ENCODE measurements at places on chromosomes 6 and 20.

DNA sequence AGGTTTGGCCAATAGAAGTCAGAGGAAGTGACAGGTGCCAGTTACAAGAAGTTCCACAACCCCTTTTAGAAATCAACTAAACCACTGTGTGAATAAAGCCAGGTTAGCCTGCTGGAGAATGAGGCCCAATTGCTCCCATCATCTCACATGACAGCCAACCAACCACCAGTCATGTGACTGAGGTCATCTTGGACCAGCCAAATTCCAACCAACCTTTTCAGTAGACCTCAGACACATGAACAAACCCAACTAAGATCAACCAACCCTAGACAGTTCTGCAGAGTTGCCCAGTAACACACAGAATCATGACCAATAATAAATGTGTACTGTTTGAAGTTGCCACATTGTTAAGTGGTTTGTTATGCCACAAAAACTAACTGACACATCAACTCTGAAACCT lies 44.6 kb upstream of the GGTLC1 start:
- no peak for DNase-seq

GRCh38 chr6:153145591-153145990 lies 14.5 kb upstream of the RGS17 start:
- no peak for DNase-seq

DNA sequence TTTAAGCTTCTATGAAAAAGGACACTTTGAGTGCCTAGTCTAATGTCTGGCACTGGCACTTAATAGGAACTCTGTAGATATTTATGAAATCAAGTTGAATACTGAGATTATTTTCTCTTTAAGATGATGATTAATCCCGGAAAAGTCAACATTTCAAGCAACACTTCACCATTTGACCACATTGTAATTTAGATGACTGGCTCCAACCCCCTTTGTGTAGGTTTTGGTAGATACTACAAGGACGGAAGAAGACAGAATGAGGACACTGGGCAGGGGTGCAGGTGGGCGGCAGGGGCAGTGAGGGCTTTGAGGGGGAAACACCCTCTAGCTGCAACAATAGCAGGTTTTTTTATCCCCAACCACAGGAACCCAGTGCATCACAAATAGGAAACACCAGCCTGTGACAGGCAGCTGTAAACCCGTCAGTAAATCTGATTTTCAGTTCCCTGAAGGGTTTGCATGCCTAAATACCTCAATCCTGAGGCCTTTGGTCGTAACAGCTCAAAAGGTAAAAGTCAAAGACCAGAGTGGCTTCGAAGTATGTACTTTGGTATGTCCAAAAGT lies 4.6 kb downstream of the DTNBP1 start:
- DNase-seq, result no peak

GRCh38 chr6:68497927-68498326 lies 137.2 kb upstream of the ADGRB3 start:
- DNase-seq, result peak; percentile 82

DNA sequence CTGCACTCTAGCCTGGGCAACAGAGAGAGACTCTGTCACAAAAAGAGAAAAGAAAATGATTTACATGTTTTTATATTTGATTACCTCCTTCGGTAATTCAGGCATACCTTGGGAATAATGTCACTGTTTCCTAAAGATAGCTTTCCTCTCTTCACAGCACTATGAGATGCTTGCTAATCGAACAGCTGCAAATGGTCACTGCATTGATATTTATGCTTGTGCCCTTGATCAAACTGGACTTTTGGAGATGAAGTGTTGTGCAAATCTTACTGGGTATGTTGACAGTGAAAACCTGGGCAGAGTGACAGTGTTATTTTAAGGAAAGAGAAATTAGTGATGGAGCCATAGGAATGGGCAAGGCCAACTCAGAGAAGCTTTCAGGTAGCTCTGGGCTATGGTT lies 19.6 kb downstream of the SEC23B start:
- no peak for DNase-seq

- DNase-seq, result no peak
Measured at GRCh38 chr20:41567615-41568014, 50.6 kb downstream of the CHD6 start.

DNA sequence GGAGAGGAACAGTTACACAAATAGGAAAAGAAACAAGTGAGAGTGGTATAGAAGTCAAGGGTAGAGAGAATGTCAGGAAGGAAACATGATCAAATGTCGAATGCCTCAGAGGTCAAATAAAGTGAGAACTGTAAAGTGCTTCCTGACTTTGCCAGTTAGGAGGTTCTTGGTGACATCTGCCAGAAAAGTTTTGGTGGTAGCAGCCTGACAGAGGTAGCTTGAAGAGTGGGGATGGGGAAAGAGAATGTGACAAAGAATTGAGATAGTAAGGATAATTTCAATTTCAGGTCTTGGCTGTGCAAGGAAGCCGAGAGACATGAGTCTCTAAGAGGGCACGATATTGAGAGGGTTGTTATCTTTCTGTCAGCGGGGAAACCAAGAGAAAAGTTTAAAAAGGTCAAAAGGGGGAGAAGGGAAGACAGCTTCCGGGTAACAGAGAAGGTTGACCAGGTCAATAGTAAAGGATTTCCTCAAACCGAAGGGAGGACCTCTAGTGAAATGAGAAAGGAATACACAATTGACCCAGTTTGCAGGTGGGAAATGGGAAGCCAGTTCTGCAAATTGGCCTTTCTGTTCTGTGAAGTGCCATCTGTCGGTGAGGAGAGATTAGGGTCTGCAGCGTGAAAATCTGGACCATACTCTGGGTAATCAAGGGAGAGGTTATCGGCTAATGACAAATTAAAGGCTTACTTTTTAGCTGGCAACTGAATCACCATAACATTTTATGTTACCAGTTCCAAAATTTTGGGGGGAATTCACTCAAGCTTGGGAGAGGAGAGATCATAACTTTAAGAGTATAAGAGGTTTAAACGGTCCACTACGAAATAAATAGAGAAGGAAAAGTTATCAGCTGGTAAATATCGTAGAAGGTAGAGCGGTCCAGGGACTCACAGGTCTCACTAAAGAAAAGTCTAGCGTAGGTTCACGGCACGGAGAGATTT lies 973 bp upstream of the BRD2 start:
- peak; percentile 61 for DNase-seq

- no peak for DNase-seq
Measured at GRCh38 chr6:161442420-161442819, 168.6 kb upstream of the AGPAT4 start.

DNA sequence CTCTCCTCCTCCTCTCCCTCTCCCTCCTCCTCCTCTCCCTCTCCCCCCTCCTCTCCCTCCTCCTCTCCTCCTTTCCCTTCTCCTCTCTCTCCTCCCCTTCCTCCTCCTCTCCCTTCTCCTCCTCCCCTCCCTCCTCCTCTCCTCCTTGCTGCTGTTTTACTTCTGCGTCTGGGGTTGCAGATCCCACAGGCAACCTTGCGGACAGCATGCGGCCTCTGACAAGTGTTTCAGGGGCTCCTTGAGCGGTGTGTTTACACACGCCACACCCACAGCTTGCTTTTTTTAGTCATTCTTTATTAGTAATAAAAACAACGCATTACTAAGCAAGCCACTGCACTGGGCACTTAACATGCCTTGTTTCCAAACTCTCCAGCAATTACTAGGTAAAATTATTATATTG lies 81.9 kb downstream of the TFAP2C start:
- peak; percentile 72 for DNase-seq

- DNase-seq, result no peak
Measured at GRCh38 chr20:5895626-5896025, 54.7 kb downstream of the TRMT6 start.

DNA sequence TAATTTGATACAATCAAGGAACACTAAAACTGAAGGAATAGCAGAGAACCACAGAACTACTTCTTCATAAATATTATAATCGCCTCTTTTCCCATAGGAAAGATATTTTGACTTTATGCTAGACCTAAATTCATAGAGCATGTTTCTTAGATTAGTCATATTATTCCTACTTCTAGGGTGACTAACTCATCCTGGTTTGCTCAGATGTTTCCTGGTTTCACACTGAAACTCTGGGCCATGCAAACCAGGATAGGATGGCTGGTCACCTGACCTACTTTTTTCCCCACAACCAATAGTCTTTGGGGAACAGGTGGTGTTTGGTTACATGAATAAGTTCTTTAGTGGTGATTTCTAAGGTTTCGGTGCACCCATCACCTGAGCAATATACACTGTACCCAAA lies 42.8 kb downstream of the MMS22L start:
- DNase-seq, result peak; percentile 87

- peak; percentile 62 for DNase-seq
Measured at GRCh38 chr6:44646355-44646754, 258.8 kb downstream of the CDC5L start.

- DNase-seq, result no peak
Measured at GRCh38 chr6:45591890-45592289, 214.2 kb upstream of the SUPT3H start.

- peak; percentile 94 for DNase-seq
Measured at GRCh38 chr6:39517756-39518155, 195.3 kb upstream of the KCNK16 start.

DNA sequence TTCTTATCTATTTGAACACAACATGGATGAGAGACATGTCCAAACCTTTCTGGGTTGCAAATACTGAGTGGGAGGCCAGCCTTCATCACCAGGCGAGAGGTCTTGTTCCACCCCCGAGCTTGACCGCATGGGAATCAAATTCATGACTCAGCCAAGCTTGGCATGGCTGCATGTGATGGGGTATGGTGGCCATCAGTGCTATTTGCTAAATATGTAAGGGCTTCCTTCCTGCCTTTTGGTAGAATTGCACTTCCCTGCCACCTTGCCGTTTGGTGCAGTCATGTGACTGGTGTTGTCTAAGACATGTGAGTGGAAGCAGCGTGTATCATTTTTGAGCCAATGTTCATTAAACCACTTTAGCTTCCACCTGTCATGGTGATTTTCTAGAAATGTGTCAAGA lies 508.9 kb upstream of the SULF2 start:
- peak; percentile 30 for DNase-seq

DNA sequence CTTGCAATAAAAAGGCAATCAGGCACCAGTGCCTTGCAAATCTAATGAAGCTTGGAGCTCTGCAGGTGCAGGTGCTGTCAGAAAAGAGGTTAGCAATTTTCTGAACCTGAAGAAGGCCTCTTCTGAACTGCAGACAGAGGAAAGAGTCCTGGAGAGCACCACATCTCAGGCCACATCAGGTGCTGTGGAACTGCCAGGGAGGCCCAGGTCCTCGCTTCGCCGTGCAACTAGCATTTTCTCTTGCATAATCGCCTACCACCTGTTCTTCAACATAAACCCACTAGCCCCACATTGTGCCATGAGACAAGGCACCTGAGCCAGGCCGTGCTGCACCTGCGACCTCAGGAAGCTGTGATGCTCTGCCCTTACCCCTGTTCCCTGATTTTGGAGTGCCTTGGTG lies 187.6 kb downstream of the DTNBP1 start:
- DNase-seq, result no peak

DNA sequence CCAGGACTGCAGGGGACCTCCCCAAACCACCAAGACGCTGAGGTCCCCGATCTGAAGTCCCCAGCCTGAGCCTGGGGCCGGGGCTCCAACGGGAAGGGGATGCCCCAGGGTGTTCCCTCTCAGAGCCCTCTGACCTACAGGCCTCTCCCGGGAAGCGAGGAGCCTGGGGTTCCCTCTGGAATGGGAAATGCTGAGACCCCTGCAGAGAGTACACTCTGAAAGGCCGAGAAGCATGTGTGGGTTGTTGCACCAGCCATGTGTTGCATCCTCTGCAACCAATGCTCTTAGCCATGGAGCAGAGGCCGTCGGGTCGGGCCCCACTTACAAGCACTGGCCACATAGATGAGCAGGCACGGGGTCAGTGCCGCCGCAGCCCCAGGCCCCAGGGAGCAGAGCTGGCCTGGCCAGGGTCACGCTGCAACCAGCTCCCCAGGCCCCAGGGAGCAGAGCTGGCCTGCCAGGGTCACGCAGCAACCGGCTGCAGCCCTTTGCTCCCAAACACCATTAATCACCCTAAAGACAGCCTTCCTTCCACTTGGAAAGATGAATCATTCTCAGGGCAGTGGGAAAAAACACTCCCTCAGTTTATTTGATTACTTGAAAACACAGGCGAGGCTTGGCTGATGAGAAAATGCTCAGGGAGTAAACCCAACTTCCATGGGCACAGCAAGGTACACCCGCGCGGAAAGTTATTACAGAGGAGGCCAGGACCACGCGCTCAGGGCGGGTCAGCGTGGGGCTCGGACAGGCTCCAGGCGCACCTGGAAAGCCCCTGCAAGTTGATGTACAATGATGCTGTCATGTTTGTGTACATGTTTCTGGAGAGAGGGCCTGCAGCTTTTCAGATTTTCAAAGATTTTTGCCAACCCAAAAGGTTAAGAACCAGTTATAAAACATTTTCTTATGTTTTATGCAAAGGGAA lies 78.0 kb upstream of the AFDN start:
- DNase-seq, result no peak

DNA sequence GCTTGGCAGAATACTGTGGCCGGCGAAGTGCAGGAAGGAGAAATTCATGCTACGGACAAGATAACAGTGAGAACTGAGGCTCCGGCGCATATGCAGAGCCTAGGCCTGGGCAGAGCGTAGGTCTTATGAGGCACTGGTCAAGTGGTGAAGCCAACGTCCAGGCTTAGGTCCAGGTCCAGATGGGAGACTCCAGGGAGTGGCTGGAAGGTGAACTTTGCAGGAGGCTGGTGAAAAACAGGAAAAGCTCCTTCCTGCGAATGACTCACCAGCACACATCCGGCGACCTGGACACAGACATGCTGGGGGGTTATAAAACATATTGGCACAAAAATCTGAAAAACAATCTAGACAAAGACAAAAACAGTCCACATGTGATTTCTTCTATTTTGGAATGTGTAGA lies 15.4 kb downstream of the C6orf141 start:
- DNase-seq, result no peak

DNA sequence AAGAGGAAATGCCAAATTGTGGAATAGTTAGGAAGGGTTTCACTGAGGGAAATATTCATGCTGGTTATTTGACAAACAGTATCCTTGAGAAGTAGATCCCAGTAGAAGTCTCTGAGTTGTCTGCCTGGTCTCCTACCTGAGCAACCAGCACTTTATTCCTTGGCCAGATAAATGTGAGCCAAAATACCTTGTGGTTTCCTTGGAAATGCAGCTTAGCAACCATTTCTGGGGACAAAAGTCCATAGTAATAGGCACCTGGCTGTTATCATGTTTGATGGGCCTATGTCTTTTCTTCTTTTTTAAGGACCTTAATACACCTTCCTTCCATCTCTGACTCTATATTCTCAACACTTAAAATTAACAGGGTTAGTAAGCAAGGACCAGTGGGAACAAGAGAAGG lies 217.1 kb upstream of the MARCKS start:
- DNase-seq, result no peak

GRCh38 chr6:134288538-134289203 lies 29.2 kb downstream of the SGK1 start:
- DNase-seq, result peak; percentile 96

DNA sequence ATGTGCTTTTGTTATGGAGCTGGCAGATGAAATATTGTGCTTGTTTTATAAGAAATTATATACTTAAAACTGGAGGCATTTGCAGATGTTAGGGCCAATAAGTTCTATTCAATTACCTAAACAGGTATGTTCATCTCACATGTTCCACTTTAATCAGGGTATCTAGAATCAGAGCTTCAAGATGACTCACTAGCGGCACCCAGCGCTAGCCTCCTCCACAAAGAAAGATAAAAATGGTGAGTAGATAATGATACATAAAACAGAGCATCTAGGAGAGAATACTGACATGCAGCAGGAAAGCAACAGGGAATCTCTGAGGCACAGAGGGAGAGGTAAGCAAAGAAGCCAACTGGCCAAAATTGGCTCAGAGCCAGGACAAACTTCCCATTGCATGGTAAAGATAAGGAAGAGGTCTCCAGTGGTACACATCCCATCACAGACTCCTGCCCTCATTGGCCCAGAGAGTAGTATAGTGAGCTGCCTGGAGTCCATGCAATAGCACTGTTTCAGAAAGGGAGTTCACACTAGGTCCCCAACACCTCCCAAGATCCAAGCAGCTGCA lies 200.7 kb upstream of the SPTLC3 start:
- no peak for DNase-seq

- DNase-seq, result no peak
Measured at GRCh38 chr20:49766979-49767521, 45.6 kb upstream of the SLC9A8 start.
